Stimulated activated CD8-positive, alpha-beta memory T cell treated with anti-CD3 and anti-CD28 coated beads, Interleukin-12 subunit alpha, Interleukin-12 subunit beta, amount 100 ng/mL, for 1 hour (primary cell): ENCODE measurements at places on chromosomes 2 and 18.

GRCh38 chr2:210722092-210722491, 165.7 kb downstream of the CPS1 start:
- DNase-seq = no peak

- no peak for DNase-seq
Measured at GRCh38 chr2:235026649-235027557, 75.1 kb downstream of the SH3BP4 start.

GRCh38 chr2:10028407-10028987, 14.9 kb upstream of the KLF11 start:
- DNase-seq = no peak

DNA sequence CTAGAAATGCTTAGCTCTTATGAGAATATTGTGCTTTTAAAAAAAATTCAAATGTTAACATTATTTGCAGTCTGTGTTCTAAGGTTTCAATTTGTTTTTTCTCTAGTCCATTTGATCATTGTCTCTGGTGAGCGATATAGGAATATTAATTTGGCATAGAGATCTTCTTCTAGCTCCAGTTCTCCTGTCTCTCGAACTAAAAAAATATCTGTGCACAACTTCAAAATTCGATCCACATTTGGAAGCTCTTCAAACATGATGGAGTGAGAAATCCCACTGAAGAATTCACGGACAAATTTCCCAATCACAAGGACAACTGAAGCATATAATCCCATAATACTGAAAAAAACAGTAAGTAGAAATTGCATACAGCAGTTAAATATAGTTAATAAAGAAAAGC, 145.6 kb downstream of the NAPG start:
- DNase-seq = no peak

DNA sequence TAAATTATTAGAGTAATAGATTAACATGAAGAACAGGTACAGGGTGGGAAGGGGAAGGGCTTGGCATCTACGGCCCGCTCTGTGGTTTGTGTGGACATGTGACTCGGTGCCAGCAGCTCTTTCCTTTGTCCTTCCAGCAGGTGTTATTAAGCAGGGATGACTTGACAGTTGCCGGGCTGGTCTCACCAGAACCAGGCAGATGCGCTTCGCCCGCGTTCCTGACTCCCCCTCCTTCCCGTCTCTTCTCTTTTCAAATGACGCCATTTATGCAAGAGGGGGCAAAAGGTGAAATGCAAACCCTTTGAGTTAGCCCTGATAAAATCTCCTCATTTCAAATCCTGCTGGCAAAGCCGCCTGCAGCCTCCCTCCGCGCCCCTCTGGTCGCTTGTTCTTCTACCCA, 38.9 kb upstream of the MGAT4A start:
- no peak for DNase-seq

DNA sequence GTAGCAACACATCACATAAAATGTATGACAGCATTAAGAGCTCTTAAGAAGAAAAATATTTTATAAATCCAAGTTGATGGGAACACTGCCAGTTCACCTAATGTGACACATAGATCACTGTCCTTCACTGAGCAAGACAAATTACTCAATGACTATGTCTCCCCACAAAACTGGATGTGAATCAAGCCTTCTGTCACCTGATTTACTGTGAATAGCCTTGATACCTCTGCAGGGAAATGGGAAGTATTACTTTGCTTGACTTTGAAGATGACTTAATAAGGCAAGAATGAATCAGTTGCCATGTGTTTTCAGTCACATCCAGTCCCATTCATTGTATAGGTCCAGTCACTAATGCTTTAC, 94.6 kb downstream of the NYAP2 start:
- no peak for DNase-seq

DNA sequence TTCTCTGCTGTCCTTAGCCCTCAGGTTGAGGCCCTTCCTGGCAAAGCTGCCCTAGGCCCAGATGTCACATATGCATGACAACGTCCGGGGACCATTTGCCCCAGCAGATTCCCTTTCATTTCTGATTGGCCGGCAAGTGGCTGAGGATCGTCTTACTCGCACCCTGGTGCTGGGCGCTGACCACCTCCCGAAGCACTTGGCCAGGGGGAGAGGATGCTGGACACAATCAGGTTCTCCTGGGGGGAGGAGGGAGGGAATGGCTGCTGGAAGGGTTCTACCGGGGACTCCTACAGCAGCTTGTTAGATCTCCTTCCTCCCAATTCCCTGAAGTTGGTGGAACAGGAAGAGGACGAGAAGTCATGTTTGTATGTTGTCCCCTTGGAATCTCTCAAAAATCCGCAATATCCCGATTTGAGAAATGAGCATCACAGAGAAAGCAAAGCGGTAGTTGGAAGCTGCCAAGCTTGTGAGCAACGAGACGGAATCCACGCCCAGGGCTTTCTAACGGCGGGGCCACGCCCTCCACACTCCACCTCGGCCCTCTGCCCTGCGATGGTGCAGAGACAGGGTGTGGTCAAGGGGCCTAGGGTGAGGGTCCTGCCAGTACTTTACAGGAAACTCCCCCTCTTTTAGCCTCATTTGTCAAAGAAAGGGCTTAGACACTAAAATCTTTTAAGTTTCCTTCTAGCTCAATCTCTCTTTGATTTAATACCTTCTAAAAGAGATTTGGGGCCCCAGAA, 61.8 kb upstream of the YWHAQ start:
- DNase-seq = no peak

DNA sequence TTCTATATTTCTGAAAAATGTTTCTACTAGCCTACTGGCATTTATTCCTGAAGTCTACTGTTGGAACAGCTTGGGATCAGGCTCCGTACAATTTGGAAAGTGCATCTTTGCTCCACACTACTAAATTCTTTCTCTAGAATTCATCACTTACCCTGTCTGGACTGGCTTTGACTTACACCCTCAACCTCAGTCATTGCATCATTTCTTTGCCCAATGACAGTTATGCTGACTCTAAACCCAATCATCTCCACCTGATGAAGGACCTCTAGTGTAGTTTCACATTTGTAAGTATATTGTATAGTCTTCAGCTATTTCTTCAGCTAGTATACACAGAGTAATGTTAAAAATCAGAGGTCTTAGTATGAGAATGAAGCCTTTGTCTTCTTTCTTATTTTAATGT, 359.6 kb upstream of the MC4R start:
- DNase-seq = no peak

GRCh38 chr2:36672199-36672598, 24.3 kb upstream of the VIT start:
- no peak for DNase-seq

GRCh38 chr2:104375206-104375605, 478.7 kb upstream of the POU3F3 start:
- no peak for DNase-seq

GRCh38 chr18:53937037-53937436, 287.4 kb downstream of the MBD2 start:
- no peak for DNase-seq

DNA sequence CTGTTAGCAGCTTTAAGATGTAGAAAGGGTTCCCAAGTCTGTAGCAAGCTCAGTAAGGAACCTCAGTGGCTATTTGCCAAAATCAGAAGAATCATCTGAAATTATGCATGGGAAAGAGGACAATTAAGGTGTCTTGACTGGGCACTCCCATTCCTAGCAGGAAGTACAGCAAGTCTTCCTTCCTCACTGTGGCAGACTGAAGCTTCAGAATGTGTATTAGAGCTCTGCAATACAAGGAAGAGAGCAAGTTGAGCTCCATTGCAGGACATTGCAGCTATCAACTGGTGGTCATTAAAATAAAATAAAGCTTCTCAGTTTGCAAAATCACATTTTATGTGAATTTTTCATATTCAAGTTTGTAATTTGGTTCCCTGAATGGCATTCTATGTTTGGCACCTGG, 200.5 kb upstream of the CHAC2 start:
- DNase-seq = no peak

- no peak for DNase-seq
Measured at GRCh38 chr2:239583879-239584859, 183.3 kb upstream of the HDAC4 start.

GRCh38 chr2:154158101-154158500, 286.4 kb downstream of the GALNT13 start:
- no peak for DNase-seq

DNA sequence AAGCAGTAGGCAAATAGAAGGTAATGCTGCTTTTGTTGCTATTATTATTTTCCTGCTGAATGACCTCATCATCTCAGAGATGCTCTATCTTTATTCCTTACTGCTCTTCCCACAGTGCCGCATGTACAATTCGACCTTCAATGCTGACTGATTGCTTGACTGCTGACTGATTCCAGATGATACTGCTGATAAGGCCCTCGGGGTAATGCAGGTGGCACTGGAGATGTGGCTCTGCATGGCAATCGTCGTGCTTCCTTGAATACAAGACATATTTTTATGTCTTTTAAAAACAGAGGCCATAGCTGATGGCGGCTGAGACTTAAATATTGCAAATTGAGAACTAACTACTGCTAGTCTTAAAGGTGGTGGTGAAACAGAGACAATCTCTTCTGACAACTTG, 146.6 kb downstream of the LOXHD1 start:
- DNase-seq = no peak

GRCh38 chr18:77359561-77360314, 110.1 kb downstream of the GALR1 start:
- no peak for DNase-seq

DNA sequence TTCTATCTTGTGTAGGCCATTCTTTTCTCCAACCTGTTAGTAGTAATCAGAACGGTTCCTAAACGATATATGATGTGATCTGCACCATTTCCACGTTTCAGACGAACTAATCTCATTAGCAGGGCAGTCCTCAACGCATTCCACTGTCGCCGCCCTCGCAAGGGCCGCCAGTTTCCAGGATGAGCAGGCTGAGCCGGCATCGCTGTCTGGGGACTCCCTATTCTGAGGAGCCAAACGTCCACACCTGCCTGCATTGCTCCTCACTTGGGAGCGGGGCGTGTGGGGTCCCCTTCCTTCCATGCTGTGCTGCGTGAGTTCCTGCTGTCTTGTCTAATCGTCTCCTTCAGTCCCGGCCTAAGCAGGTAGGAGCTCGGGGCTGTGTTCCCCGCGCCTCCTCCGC, 76.6 kb downstream of the PSMG2 start:
- DNase-seq = no peak

DNA sequence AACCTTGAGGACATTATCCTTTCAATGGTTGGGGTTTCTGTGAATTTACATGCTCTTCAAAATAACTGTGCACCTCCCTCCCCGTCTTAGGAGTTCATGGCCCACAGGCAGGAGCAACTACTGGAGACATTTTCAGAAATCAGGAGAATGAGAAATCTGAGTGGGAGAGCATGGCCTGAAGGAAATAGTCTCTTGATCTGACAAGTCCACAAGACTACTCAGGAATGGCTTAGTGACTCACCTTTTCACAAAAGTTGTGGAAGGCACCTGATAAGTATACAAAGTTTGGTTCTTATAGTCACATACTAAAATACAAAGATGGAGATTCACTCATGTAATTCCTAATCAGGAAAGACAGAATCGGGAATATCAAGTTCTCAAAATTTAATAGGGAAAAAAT, 83.6 kb upstream of the NCKAP5 start:
- no peak for DNase-seq

DNA sequence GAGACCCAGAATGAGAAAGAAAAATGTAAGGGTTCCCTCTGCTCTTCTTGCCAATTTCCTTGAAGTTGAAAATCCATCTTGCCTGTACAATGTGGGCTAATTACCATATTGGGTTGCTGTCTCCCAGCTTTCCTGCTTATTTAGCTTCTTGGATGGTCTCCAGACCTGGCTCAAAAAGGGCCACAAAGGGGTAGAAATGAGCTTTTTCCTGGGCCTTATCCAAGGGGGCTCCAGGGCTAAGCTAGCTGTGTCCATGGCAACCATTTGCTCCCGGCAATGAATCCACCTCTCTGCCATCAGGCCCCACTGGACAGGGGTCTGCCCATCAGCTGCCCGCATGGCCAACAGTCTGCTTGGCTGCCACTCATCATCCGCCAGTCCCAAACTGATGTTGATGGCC, 85.0 kb downstream of the BOD1L2 start:
- DNase-seq = no peak

DNA sequence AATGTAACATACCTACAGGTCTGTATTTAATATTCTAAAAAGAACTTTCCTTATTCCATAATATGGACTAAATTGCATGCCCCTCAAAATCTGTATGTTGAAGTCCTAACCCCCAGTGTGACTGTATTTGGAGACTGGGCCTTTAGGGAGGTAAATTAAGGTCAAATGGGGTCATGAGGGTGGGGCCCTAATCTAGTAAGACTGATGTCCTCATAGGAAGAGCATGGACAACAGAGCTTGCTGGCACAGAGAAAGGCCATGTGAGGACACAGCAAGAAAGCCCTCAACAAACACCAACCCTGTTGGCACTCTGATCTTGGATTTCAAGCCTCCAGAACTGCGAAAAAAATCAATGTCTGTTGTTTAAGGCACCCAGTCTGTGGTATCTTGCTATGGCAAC, 18.6 kb downstream of the SF3B1 start:
- no peak for DNase-seq

DNA sequence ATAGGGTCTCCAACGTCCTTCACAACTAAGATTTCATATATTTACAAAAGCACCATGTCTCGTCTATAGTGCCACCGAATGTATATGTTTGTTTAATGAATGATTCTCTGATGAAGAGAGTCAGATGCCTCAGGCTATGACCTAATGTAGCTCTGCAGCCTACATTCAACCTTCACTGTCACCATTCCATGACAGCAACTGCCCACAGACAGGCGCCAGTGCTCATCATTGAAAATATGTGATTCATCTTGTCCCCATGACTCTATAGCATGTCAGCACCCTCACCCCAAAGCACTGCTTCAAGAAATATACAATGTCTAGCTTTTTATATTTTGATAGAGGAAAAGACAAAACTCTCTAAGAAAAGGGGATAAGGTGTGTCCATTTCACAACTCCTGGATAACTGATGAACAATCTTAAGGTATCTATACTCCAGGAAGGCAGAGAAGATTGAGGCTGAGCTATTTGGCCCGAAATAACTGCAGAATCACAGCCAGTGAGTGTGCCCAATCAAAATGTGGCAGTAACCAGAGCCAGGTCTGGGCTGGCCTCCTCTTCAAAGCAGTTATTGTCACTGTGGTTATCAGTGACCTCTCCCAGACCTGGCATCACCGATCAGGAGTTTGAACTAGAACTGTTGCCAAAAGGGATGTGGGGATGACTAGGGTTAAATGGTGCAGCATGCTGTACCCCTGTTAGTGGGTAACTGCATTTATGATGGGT, 246.6 kb downstream of the SETBP1 start:
- DNase-seq = no peak

DNA sequence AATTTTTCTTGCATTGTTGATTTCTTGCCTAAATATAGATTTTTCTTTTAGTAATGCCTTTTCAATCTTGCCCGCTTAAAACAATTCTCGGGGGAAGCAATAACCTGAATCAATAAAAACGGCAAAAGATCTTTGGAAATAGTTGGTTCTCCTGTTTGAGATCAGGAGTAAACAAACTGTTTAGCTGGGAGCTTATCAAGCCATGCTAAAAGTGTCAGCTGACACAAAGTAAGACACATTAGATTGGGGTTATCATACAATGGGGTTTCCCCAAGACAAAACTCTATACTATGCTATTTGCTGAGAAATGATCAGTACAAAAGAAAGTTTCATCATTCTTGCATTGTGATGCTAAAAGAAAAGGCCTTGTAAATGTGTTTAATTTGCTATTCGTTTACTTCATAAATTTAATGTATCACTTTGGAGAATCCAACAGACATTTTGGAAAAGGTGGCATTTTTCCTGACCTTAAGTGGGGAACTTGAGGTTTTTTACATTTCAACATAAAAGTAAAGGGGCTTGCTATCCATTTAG, 46.5 kb downstream of the ATIC start:
- DNase-seq = no peak

- DNase-seq = no peak
Measured at GRCh38 chr2:234852941-234853340, 98.9 kb upstream of the SH3BP4 start.
